PC-3 (cell line): ENCODE measurements at places on chromosomes 16 and 17. TPM values are rescaled to one million over a fixed set of nuclear protein-coding genes. Genes with fewer than 3 reads are reported as not detected.
A peak's percentile ranks its signal among the peaks of the same experiment; 100 is the strongest.

The CA7 gene
- total RNA-seq, result not detected in 2 replicates

The GRAPL gene
- total RNA-seq, result not detected in 2 replicates

The ABCA9 gene
- total RNA-seq, result not detected in 2 replicates

The HES7 gene
- total RNA-seq, result 2.9 TPM in 1 of 2 replicates, not detected in the other

The CLEC3A gene
- total RNA-seq, result not detected in 2 replicates

The NXPH3 gene
- 0.26 and 1.2 TPM in 2 replicates for total RNA-seq

- no peaks in the 10 kb centered on the region for H3K4me1 ChIP-seq
- no peaks in the 10 kb centered on the region for H3K36me3 ChIP-seq
- H3K27ac ChIP-seq, result no peak overlapping the region
- no peaks in the 10 kb centered on the region for H3K27me3 ChIP-seq
Observed at GRCh38 chr17:61380217-61380835, 19.3 kb upstream of the TBX2 start.

- H3K27ac ChIP-seq, result peak overlapping the region; percentile 91
- H3K4me1 ChIP-seq, result peaks cover 40% of the 10 kb centered on the region
- H3K4me3 ChIP-seq, result no peak overlapping the region
- no peaks in the 10 kb centered on the region for H3K27me3 ChIP-seq
- H3K36me3 ChIP-seq, result no peaks in the 10 kb centered on the region
- DNase-seq, result peak; percentile 92
Observed at GRCh38 chr17:82216301-82217119, 3.9 kb upstream of the CCDC57 start.

GRCh38 chr17:64448665-64449512 lies at the start of gene MILR1:
MILR1 (plus strand) TSS chr17:64449115; CDS start chr17:64449169, 54 bp downstream.
- H3K4me3 ChIP-seq, result peak within 1 kb of the TSS; percentile 10
- H3K4me1 ChIP-seq, result peaks cover 17% of the 10 kb centered on the region
- H3K27me3 ChIP-seq, result no peaks in the 10 kb centered on the region
- peak; percentile 90 for DNase-seq
- H3K36me3 ChIP-seq, result no peaks in the 10 kb centered on the region
- H3K27ac ChIP-seq, result peak within 1 kb of the TSS; percentile 53

DNA sequence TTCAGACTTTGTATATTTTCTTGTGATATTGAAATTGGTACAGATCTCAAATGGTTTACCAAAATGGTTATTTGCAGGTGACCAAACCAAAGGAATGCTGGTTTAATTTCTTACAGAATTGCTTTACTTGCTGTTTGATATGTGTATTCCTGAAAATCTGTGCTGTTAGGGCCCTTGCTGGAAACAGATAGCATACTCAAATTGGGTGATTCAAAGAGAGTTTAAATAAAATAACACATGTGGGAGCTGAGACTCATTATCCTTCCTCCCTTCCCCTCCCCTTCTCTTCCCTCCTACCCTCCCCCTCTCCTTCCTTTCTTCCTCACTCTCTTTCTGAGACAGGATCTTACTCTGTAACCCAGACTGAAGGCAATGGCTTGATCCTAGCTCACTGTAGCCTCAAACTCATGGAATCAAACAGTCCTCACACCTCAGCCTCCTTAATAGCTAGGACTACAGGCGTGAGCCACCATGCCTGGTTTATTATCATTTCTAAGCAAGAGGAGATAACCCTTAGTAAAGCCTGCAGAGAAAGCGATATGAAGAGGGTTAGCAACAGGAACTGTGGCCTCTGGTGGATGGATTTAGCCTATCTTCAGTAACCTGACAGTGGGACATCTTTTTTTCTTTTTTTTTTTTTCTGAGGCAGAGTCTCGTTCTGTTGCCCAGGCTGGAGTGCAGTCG lies 141.9 kb downstream of the BCAS3 start:
- no peak for DNase-seq
- no peak overlapping the region for H3K27ac ChIP-seq
- no peaks in the 10 kb centered on the region for H3K27me3 ChIP-seq

GRCh38 chr17:50208611-50209061 lies 7.2 kb upstream of the COL1A1 start:
- no peak overlapping the region for H3K4me3 ChIP-seq
- H3K4me1 ChIP-seq, result peaks cover 16% of the 10 kb centered on the region
- no peak for DNase-seq
- no peaks in the 10 kb centered on the region for H3K36me3 ChIP-seq
- no peak overlapping the region for H3K27ac ChIP-seq
- H3K27me3 ChIP-seq, result no peaks in the 10 kb centered on the region

GRCh38 chr17:51666971-51667705 lies 406.8 kb downstream of the UTP18 start:
- H3K36me3 ChIP-seq, result no peaks in the 10 kb centered on the region
- DNase-seq, result peak; percentile 29
- H3K27ac ChIP-seq, result no peak overlapping the region
- H3K4me3 ChIP-seq, result no peak overlapping the region

- no peak for DNase-seq
- no peaks in the 10 kb centered on the region for H3K4me1 ChIP-seq
- H3K36me3 ChIP-seq, result no peaks in the 10 kb centered on the region
- peaks cover 85% of the 10 kb centered on the region for H3K27me3 ChIP-seq
Observed at GRCh38 chr17:74643826-74644225, 20.3 kb upstream of the CD300E start.

DNA sequence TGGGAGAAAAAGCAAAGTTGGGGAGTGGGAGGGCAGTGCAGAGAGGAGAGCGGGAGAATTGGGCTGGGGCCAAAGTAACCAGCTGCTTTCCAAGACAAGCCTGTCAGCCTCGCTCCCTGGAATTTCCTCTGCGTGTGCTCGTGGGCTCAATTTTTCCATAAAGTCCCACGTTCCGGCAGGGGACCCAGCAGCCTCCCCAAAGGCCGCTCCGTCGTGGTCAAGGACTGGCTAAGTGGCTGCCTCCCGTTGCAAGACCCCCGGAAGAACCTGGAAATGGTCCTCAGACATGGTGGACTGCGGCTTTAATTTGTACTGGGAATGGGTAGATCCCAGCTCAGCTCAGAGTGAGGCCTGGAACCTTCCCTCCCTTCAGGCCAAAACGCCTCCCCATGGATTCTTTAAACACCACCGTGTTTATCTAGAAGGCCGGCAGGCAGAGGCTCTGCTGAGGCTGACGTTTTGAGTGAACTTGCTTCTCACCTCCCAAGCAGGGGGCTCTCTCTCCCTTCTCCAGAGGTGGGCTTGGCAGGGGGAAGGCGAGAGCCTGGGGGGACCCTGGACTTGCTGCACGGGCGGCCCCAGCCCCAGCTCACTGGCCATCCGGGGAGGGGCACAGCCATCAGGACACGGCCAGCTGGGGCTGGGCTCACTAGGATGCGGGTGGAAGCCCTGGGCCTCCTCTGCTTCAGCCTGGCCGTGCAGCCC lies 190.0 kb downstream of the C16orf95 start:
- DNase-seq, result no peak
- H3K27ac ChIP-seq, result no peak overlapping the region
- H3K4me1 ChIP-seq, result peaks cover 18% of the 10 kb centered on the region
- H3K36me3 ChIP-seq, result no peaks in the 10 kb centered on the region
- no peaks in the 10 kb centered on the region for H3K27me3 ChIP-seq

DNA sequence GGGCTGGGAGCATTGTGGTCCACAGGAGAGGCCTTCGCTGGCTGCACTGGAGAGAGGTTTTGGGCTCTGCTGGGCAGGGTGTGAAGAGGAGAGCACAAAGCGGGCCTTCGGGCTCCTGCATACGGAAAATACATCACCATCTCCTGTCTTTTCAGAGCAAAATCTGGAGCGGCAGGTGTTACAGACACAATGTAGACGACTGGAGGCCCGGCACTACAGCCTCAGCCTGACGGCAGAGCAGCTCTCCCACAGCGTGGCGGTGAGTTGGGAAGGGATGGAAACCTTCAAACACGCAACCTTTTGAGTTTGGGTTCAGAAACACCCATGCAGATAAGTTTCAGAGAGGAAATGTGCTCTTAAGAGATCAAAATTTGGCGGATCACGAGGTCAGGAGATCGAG lies 17.9 kb downstream of the GINS2 start:
- no peaks in the 10 kb centered on the region for H3K27me3 ChIP-seq
- H3K36me3 ChIP-seq, result peaks cover 45% of the 10 kb centered on the region
- H3K27ac ChIP-seq, result no peak overlapping the region
- H3K4me3 ChIP-seq, result no peak overlapping the region
- H3K4me1 ChIP-seq, result no peaks in the 10 kb centered on the region

DNA sequence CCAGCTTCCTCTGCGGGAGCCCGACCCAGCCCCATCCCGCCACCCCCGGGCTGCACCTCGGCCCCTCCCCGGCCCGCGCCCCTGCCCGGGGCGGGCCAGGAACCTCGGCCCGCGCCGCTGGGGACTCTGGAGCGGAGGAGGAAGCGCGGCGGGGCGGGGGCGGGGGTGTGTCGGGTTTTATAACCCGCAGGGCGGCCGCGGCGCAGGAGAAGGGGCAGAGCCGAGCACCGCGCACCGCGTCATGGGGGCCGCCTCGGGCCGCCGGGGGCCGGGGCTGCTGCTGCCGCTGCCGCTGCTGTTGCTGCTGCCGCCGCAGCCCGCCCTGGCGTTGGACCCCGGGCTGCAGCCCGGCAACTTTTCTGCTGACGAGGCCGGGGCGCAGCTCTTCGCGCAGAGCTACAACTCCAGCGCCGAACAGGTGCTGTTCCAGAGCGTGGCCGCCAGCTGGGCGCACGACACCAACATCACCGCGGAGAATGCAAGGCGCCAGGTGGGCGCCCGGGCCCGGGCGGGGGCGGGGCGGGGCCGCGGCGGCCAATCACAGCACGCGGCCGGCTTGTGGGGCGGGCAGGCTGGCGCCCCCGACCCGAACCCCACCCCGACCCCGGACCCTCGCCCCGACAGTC lies at the start of gene ACE:
ACE (plus strand) TSS at position 208 of the 626 bp plus-strand sequence; CDS start at position 242, 34 bp downstream.
- no peaks in the 10 kb centered on the region for H3K27me3 ChIP-seq
- H3K36me3 ChIP-seq, result no peaks in the 10 kb centered on the region
- no peak within 1 kb of the TSS for H3K27ac ChIP-seq
- peaks cover 20% of the 10 kb centered on the region for H3K4me1 ChIP-seq

- no peak for DNase-seq
- H3K27ac ChIP-seq, result no peak overlapping the region
- H3K27me3 ChIP-seq, result peaks cover 35% of the 10 kb centered on the region
- no peaks in the 10 kb centered on the region for H3K36me3 ChIP-seq
- H3K4me1 ChIP-seq, result no peaks in the 10 kb centered on the region
Observed at GRCh38 chr16:73499276-73499675, 451.3 kb upstream of the ZFHX3 start.

- peaks cover 3% of the 10 kb centered on the region; the same call in 1 of the 2 replicates for H3K36me3 ChIP-seq
- peaks cover 61% of the 10 kb centered on the region for H3K4me1 ChIP-seq
- peak overlapping the region; percentile 7; the same call in 1 of the 2 replicates for H3K4me3 ChIP-seq
- H3K27me3 ChIP-seq, result no peaks in the 10 kb centered on the region
Observed at GRCh38 chr17:66542129-66542966, 239.9 kb downstream of the PRKCA start.

DNA sequence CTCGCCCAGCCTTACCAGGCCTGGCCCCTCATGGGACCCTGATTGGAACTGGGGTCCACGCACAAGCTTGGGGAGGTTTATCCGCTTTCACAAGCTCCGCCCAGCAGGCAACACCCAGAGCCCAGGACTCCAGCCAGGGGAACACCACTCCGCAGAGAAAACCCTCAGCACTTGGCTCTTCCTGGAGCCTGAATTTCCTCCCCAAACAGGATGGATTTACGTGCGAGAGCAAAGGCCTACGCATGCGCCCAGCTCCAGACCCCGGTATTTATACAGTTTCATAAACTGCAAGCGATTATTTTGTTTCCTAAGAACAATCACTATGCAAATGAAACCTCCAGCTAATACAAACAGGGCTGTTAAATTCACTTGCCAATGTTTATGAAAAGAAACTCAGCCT lies 22.8 kb downstream of the ZNF423 start:
- H3K36me3 ChIP-seq, result no peaks in the 10 kb centered on the region
- H3K4me3 ChIP-seq, result no peak overlapping the region
- peaks cover 58% of the 10 kb centered on the region for H3K27me3 ChIP-seq
- DNase-seq, result no peak
- H3K27ac ChIP-seq, result no peak overlapping the region
